ENCODE measurements at places on chromosomes 1 and 21. TPM values are rescaled to one million over a fixed set of nuclear protein-coding genes. Genes with fewer than 3 reads are reported as not detected.

The C21orf91 gene
- 2.9 TPM for polyA plus RNA-seq

The SAMD13 gene
- polyA plus RNA-seq: 0.09 TPM

The CR1L gene
- polyA plus RNA-seq: not detected

The MMP23B gene
- polyA plus RNA-seq: 0.61 TPM

The FOXE3 gene
- not detected for polyA plus RNA-seq

The ZNF683 gene
- polyA plus RNA-seq: not detected

The GBP6 gene
- polyA plus RNA-seq: not detected

The IGSF3 gene
- polyA plus RNA-seq: 0.18 TPM

The OLFML2B gene
- polyA plus RNA-seq: not detected

The FCRL5 gene
- not detected for polyA plus RNA-seq

The LCE4A gene
- not detected for polyA plus RNA-seq

The CA6 gene
- not detected for polyA plus RNA-seq

The HEYL gene
- polyA plus RNA-seq: not detected

The IL19 gene
- not detected for polyA plus RNA-seq

The ZMYND12 gene
- polyA plus RNA-seq: 0.71 TPM

The PROX1 gene
- polyA plus RNA-seq: 10.0 TPM

The JAM2 gene
- 0.07 TPM for polyA plus RNA-seq

Data from HepG2 (cell line).